ENCODE measurements at places on chromosomes 2 and 18.
A peak's percentile ranks its signal among the peaks of the same experiment; 100 is the strongest.

GRCh38 chr2:109017017-109017416 is 28.0 kb upstream of the EDAR start:
- no peak for DNase-seq

DNA sequence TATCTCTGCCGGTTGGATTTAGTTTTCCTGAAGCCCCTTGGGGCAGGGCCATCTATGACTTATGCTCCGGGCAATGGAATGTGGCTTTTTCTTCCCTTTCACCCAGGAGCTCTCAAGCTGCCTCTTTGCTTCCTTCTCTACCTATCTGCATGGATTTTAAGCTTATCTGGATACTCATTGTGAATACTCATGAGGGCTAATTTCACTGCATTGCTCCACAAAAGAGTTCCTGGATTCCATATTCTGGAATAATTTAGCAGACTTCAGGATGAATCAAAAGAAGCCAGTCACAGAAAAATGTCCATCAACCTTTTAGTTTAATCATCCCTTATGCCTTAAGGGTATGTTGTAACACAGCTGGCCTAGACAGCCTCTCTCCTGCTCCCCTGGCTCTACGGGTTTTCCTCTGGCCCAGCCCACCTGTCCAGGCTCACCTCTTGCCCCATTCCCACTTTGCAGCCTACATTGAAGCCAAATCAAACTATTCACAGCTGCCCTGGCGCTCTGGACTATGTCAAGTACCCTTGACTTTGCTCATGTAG is 122.8 kb upstream of the RMDN2 start:
- no peak for DNase-seq

- DNase-seq, result peak; percentile 15
Measured at GRCh38 chr2:148875387-148876051, 492 bp downstream of the KIF5C start.

- DNase-seq, result no peak
Measured at GRCh38 chr2:68390586-68390985, 25.5 kb downstream of the PLEK start.

DNA sequence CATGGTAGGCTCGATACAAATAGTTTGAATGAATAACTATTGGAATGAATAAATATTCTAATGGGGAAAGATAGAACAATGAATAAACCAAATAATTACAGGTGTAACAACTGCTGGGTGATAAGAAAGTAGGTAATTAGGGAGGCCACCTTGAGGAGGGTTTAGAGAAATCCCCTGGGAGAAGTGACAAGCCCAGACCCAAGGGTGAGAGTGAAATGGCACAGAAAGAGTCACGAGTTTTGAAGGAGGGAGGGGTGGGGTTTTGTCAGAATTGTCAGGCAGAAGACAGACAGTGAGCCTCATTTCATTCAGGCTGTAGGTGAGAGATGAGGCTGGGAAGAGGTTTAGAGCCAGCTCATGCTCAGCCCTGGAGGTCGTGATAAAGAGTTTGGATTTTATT is 71.6 kb upstream of the L3MBTL4 start:
- no peak for DNase-seq

GRCh38 chr18:27497246-27497645 is 312.1 kb upstream of the CHST9 start:
- DNase-seq, result no peak

GRCh38 chr2:173290046-173290445 is 64.6 kb upstream of the CDCA7 start:
- no peak for DNase-seq

All from CD8-positive, alpha-beta memory T cell (primary cell).